Mesenteric fat pad (tissue), 1 donor: ENCODE measurements at places on chromosomes 6 and 20.

DNA sequence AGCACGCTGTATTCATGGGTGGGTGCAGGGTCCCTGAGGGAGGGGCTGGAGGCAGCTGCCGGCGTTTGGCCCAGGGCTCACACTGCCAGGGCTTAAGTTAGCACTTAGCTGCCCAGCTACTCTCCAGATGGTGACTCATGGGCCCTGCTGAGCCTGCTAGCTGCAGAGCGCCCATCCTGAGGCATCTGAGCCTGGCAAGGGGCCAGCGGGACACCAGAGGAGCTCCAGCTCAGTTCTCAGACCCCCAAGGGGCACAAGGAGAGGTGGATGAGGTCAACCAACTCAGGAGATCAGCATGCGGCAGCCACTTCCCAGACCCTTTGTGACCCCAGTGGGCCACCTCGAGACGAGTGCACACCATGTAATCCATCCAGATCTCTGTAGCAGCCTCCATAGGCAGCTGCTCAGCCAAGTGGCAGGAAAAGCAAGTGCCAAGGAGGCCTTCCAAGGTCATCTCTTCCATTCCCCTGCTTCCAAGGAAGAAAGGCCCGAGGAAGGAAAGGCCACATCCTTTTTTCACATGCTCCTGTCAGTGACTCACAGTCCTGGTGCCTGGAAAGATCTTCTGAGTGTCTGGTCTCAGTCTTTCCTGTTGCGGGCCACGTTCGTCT lies 35.3 kb downstream of the FOXP4 start:
- no peak for DNase-seq

DNA sequence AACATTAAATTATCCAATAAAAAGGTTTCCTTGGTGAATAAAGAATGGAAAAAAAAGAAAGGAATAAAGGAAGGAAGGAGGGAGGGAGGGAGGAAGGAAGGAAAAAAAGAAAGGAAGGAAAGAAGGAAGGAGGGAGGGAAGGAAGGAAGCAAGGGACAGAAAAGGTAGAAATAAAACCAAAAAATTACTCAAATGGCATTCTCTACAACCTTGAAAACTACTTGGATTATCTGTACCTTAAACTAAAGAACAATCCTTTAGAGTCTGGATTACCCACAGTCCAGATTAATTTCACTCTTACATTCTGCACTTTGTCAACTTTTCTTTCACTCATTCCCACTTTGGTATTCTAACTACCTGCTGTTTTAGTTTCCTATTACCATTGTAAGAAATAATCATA lies 361.8 kb upstream of the ADGRB3 start:
- DNase-seq: no peak

DNA sequence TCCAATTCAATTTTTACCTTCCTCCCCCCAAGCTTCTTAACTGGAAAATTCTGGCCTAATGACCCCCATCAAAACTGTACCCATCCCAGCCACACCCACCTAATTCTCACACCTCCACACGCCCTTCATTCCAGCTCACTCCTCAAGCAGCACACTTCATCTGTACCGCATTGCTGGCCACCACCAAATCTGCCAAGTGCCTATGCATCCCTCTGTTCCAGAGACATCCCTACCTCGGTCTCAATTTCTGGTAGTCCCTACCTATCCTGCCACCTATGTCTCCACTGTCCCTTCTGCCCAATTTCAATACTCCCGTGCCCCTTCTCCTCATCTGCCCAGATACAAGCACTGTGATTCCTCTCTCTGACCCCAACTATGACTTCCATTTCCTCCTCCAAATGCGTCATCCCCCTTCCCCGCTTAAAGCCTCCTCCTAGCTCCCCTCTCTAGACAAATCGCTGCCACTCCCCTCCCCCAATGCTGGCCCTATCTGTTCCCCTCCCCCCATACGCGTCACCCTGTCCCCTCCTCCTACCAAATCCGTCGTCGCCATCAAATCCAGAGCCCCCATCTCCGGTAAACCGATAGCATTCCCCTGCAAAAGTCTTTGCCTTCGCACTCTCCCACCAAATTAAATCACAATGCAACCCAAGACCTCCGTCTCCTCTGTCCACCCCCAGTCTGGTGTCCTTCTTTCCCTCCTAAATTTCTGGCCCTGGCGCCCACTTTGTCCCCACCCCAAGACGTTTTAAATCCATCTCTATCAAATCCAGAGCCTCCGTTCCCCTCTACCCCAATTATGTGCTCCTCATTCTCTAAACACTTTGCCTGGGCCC lies 1.2 kb downstream of the MTCH1 start:
- DNase-seq: no peak

DNA sequence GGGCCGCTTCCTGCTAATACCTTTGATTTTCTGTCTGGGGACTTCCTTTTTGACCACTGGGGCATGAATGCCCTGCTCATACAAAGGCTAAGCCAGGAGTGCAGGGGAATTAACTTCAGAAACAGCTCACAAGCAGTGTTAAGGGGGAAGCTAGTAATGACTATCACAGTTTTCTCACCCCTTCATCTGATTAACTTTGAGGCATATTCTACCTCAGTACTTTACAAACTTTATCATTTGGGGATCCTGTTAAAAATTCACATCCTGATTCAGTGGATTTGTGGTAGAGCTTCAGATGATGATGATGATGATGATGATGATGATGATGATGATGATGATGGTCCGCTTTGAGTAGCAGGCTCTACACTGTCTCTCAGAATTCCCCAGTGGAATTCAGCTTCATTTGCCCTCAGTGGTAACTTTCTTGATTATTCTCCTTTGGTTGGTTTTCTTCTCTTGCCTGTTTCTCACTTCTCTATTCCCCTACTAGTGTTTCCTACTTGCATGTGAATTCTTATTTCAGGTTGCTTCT lies 78.4 kb upstream of the TMEM170B start:
- DNase-seq: no peak

- DNase-seq: no peak
Observed at GRCh38 chr6:2378891-2379652, 133.7 kb upstream of the GMDS start.

DNA sequence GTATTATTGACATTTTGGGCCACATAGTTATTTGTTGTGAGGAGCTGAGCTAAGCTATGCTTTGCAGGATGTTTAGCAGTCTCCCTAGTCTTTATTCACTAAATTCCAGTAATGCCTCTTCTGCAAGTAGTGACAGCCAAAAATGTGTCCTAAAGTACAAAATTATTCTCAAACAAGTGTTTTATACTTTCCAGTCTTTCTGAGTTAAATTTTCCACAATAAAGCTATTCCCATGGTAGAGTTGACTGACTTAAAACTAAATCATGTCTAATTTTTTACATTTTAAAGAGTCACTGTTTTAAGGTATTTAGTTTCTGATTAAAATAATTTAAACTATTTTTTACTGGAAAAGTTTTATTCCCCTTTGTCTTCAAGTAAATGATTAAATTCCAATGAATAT lies 717.8 kb upstream of the HS3ST5 start:
- no peak for DNase-seq

GRCh38 chr6:49522710-49523593 lies 23.2 kb downstream of the GLYATL3 start:
- no peak for DNase-seq

DNA sequence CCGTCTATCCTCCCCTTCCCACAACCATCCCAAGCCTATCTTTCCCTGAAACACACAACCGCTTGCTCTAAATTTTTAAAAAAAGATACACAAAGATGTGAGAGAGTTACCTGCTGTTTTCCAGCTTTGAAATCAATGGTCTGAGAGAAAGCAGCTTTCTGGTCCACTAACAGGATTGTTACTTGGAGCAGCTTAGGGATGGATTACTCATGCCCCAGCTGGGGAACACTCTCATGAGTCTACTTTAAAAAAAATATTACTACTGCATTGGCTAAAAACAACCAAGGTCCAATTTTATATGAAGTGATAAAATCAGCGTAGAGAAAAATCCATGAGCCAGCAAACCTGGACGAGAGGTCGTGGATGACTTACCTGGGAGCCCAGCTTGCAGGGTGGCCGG lies 29.6 kb upstream of the FOXC1 start:
- no peak for DNase-seq
